Colonic mucosa (tissue), 4 donors: ENCODE measurements at places on chromosomes 7 and 10. TPM values are rescaled to one million over a fixed set of nuclear protein-coding genes. Genes with fewer than 3 reads are reported as not detected.
A peak's percentile ranks its signal among the peaks of the same experiment; 100 is the strongest.

GRCh38 chr7:100887516-100888290 is 1.8 kb downstream of the UFSP1 start:
- H3K27ac ChIP-seq = peak overlapping the region; percentile 81
- no peaks in the 10 kb centered on the region for H3K27me3 ChIP-seq
- peaks cover 16% of the 10 kb centered on the region for H3K36me3 ChIP-seq
- peaks cover 20% of the 10 kb centered on the region for H3K4me1 ChIP-seq
- peak; percentile 78 for DNase-seq

- H3K4me1 ChIP-seq = no peaks in the 10 kb centered on the region
- H3K4me3 ChIP-seq = no peak overlapping the region
- H3K27ac ChIP-seq = peak overlapping the region; percentile 54
- H3K36me3 ChIP-seq = no peaks in the 10 kb centered on the region
Observed at GRCh38 chr10:100364175-100364574, 17.1 kb downstream of the SCD start.

DNA sequence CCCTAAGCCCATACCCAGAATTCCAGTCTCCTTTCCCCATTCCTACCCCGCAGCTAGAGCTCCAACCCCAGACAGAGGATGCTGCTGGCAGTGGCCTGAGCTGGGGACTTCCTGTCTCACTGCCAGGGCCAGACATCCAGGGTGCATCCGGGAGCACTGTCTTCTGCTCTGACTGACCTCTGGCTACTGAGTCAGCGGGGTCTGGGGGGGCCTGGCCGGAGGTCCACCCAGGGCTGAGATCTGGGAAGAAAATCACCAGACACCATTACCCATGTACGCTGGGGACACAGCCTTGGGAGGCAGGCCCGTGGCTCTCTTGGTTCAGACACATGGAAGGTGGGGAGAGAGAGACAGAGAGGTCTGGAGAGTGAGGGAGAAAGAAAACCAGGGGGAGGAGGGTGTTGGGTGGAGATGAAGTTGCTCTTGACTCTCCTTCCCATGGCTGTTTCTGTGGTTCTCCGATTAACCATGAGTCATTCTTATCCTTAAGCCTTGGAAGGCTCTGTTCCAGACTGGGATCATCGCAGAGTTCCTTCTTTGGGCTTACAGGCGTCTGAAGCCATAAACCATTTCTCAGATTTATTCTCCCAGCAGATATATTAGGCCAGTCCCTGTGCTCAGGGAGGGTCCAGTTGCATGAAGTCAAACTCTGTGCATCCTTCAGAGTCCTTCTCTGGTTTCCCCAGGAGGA is 23.6 kb downstream of the TSPAN15 start:
- no peak for DNase-seq
- no peaks in the 10 kb centered on the region for H3K27me3 ChIP-seq
- peak overlapping the region; percentile 70 for H3K27ac ChIP-seq
- H3K4me1 ChIP-seq = peaks cover 8% of the 10 kb centered on the region

GRCh38 chr7:114939484-114940097 is 17.7 kb downstream of the MDFIC start:
- H3K36me3 ChIP-seq = no peaks in the 10 kb centered on the region
- H3K27me3 ChIP-seq = no peaks in the 10 kb centered on the region
- H3K4me1 ChIP-seq = no peaks in the 10 kb centered on the region
- no peak for DNase-seq

- no peaks in the 10 kb centered on the region for H3K27me3 ChIP-seq
- H3K27ac ChIP-seq = peak overlapping the region; percentile 84
- peak overlapping the region; percentile 55 for H3K4me3 ChIP-seq
- H3K4me1 ChIP-seq = no peaks in the 10 kb centered on the region
- DNase-seq = peak; percentile 77
Observed at GRCh38 chr10:87092861-87093631, 1.6 kb downstream of the GLUD1 start.

- H3K4me3 ChIP-seq = no peak overlapping the region
- H3K36me3 ChIP-seq = no peaks in the 10 kb centered on the region
- H3K4me1 ChIP-seq = peaks cover 16% of the 10 kb centered on the region
- H3K27ac ChIP-seq = peak overlapping the region; percentile 4
Observed at GRCh38 chr7:137981175-137981574, 20.7 kb downstream of the CREB3L2 start.

DNA sequence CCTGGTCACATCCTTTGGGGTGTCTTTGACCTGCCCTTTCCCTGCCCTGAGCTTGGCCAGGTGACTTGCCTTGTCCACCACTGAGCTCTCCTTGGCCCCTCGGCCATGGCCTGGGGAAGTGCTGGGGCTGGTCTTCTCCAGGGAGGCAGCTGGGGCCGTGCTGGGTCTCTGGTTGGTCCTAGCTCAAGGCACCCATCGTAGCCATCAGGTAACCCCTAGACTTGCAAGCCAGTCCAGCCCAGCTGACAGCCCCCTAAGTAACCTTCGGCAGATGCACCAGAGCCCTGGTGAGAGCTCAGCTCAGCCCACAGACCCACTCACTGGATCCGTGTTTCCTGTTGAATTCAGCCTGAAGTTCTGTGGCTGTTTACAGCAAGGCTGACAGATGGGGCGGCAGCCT is 176.2 kb upstream of the SHH start:
- H3K27ac ChIP-seq = no peak overlapping the region
- no peak for DNase-seq

DNA sequence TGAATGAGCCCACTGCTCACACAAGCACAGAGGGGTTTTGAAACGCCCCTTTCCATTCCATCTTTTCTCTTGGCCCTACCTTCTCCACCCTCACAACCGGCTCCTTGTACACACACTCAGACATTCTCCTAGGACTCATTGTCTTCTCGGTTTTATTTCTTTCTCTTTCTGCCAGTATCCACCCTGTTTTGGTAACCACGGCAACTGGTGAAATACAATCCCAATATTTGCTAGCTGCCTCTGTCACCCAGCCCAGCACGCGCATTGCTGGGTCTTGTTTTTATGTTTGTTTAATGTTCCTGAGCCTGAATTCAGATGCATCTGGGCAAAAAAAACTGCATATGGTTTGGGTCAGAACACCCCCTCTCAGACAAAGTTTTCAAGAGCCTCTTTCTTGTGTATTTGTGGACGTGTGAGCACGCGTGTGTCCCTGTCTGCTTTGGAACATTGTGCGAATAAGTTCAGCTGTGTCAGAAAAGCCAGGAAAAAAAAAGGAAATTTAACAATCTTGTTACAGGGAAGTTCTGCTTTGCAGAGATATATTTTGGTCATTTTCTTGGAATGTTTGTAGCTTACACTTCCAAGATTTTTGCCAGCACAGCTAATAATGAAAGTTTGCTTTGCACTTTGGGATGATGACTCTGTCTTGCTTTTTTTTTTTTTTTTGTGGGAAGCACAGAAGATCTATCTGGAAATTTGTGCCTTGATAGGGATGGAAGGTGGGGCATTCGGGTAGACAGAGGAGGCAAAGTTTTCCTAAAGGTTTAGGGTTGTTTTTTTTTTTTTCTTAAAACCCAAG is 225.9 kb downstream of the TRIL start:
- no peaks in the 10 kb centered on the region for H3K27me3 ChIP-seq
- no peak overlapping the region for H3K4me3 ChIP-seq
- no peak overlapping the region for H3K27ac ChIP-seq
- no peaks in the 10 kb centered on the region for H3K4me1 ChIP-seq
- no peak for DNase-seq
- no peaks in the 10 kb centered on the region for H3K36me3 ChIP-seq

DNA sequence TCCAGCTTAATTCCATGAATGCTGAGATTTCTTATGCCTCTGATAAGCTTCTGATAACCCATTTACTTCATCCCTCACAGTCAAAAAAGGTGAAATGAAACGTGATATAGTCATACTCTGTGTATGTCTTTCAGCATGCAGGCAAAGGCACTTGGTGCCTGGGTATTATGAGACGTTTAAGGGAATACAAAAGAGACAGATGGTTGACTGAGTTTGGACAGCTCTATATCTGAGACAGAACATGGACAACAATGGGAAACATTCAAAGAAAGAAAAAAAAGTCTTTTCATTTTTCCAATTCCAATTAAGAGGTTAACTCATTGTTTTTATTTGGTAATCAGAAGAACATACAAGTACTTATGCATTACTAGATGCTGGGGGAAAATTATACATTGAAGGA is 96.2 kb downstream of the PPP1R17 start:
- no peak for DNase-seq
- H3K27ac ChIP-seq = no peak overlapping the region
- no peaks in the 10 kb centered on the region for H3K36me3 ChIP-seq
- no peaks in the 10 kb centered on the region for H3K27me3 ChIP-seq
- no peaks in the 10 kb centered on the region for H3K4me1 ChIP-seq
- no peak overlapping the region for H3K4me3 ChIP-seq

Gene IKZF5
- total RNA-seq = 16.7 TPM

Gene DDC
- 90.2 TPM for total RNA-seq

Gene TCERG1L
- not detected for total RNA-seq

Gene CRHR2
- total RNA-seq = 0.16 TPM

Gene EIF4EBP2
- total RNA-seq = 77.7 TPM

Gene ANKRD1
- total RNA-seq = not detected
